ENCODE measurements at places on chromosomes 6 and 20.

- DNase-seq = no peak
These were observed 152.9 kb downstream of the CDH4 start for GRCh38 chr20:61405007-61405406.

DNA sequence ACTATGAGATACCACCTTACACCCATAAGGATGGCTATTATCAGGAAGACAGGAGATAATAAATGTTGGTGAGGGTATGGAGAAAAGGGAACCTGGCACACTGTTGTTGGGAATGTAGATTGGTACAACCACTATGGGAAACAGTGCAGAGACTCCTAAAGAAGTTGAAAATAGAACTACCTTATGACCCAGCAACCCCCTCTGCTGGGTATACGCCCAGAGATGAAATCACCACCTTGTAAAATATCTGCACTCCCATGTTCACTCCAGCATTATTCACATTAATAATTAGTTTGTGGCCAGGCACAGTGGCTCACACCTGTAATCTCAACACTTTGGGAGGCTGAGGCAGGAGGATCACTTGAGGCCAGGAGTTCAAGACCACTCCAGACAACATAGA is 26.8 kb downstream of the ZBTB9 start:
- no peak for DNase-seq

DNA sequence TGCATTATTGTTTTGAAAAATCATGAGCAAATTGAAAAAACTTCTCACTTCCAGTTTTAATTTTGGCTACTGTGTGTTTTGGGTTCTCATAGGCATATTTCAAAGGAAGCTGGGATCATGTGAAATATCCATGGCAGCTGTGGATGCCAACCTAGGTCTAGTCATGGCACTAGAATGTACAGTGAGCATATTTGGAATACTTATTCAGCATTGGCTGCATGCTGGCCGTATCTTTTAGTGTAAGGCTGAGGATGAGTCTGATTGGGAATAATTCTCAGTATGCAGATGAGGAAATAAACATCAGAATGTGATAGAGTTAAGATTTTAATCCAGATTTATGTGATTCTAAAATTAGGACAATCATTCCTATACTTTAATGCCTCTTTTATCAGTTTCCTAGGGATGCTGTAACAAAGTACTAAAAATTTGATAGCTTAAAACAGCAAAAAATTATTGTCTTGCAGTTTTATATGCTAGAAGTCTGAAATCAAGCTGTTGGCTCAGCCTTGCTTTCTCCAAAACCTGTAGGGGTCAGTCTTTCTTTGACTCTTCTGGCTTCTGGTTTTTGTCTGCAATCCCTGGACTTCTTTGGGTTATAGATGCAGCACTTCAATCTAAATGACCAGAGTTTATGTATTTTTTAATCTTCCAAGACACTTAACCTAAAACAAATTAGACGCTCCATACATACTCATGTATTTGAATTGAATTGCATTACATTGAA is 37.7 kb upstream of the DEFB112 start:
- no peak for DNase-seq

GRCh38 chr6:127582777-127583462 is 5.9 kb downstream of the C6orf58 start:
- DNase-seq = no peak

DNA sequence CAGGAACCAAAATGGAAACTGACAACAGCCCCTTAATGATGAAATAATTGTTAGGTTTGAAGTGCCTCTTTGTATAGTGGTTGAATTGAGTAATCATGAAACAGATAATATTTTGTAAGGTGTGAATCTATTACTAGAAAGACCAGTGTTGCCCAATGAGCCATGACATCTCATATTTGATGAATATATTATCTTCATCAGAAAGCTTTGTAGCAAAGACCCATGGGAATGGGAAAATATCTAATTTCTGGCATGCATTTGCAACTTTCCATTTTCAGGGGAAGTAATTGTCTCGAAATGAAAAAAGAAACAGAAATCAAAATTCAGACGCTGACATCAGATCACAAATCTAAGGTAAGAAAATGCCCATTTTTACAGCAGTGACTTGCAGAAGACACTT is 57.3 kb upstream of the LAMP5 start:
- DNase-seq = no peak

DNA sequence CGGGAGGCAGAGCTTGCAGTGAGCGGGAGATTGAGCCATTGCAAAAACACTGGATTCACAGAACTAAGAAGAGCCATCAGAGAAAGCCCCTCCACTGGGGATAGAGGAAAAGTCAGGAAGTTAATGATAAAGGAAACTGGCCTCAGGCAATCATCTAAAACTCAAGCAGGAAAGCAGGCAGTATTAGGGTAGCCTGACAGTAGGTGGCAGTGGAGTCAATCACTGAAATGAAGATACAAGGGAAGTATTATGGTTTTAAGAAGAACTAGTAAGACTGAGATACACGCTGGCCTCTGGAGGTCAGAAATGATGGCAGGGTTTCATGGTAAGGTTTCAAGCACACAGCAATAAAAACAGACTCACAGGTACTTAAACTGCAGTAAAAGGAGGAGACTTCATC is 578.3 kb downstream of the HACE1 start:
- peak; percentile 35 for DNase-seq

DNA sequence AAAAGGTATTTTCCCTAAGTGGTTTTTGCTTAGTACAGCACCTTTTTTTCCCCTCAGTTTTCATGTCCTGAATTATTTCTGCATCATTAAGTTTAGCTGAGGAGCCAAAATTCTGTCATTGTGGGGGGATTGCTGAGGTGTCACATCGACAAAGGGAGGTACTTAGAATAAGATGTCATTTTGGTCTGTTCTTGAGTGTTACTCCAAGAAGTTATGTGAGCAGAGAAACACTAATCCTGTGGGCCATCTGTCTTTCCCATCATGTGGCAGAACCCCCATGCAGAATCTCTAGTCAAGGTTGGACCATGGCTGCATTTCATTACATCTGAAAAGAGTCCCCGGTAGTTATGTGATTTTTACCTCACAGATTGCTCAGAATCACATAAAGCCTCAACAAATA is 167.8 kb upstream of the CENPW start:
- DNase-seq = no peak

- DNase-seq = peak; percentile 3
These were observed 71.7 kb downstream of the ASXL1 start for GRCh38 chr20:32429745-32430360.

Data from HuH-7 (cell line).